Adrenal gland (tissue), 19 donors: ENCODE measurements at places on chromosomes 16 and 17. TPM values are rescaled to one million over a fixed set of nuclear protein-coding genes. Genes with fewer than 3 reads are reported as not detected.
A peak's percentile ranks its signal among the peaks of the same experiment; 100 is the strongest.

DNA sequence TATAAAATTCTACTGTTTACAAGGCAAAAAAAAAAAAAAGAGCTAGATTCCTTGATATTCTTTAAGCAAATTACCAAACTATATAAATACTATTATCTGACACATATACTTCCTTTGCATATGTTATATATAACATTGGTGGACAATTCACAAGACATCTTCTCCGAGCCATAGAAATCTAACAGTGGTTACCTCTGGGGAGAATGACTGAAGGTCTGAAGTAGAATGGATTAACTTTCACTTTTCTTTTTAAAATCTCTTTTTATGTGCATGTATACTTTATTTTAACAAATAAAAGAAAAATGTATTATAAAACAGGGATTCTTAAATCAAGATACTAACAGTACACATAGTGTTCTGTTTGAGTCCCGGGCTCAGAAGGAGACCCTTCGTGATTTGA is 131.0 kb downstream of the MRTFB start:
- peaks cover 3% of the 10 kb centered on the region for H3K4me1 ChIP-seq
- H3K27ac ChIP-seq, result peak overlapping the region; percentile 61
- H3K27me3 ChIP-seq, result no peaks in the 10 kb centered on the region
- H3K36me3 ChIP-seq, result no peaks in the 10 kb centered on the region
- peak overlapping the region; percentile 37 for H3K4me3 ChIP-seq
- DNase-seq, result no peak

DNA sequence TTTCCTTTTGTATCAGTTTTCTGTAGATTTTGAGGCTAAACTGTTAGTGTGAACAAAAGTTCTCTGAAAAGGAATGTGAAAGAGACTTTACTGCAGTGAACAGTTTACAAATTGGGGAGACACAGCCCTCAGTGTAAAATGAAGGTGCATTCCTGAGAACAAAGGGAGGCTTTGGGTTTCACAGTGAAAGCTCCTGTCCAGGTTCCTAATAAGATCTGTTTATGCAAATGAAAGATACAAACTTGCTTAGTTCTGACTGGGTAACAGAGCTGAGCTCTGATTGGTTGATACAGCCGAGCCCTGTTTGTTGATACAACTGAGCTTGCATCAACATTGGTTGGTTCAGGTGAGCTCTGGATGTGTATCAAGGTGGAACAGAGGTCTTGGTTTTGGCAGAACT is 8.3 kb upstream of the CDRT15 start:
- H3K4me1 ChIP-seq, result no peaks in the 10 kb centered on the region
- H3K27ac ChIP-seq, result no peak overlapping the region
- H3K4me3 ChIP-seq, result no peak overlapping the region
- no peak for DNase-seq
- H3K36me3 ChIP-seq, result no peaks in the 10 kb centered on the region

DNA sequence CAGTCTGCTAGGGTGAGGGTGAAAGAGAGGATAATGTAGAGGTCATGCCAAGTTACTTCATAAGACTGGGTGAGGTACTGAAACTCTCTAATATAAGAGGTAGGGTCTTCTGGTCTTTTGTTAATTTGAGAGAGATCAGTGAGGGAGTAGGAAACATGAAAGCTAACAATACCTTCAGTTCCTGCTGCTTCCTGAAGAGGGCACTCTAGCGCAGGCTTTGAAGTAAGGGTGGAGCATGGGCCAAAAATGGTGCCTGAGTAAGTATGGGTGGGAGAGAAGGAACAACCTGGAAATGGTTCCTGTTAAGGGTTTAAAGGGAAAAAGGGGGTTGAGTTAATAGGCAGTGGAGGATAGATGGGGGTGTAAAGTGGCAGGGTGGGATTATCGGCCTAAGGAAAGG is 2449.5 kb downstream of the TP53TG3F start:
- H3K36me3 ChIP-seq, result no peaks in the 10 kb centered on the region
- no peak overlapping the region for H3K27ac ChIP-seq
- H3K27me3 ChIP-seq, result no peaks in the 10 kb centered on the region
- DNase-seq, result no peak
- H3K4me1 ChIP-seq, result no peaks in the 10 kb centered on the region

GRCh38 chr17:62109378-62109902 is 44.4 kb upstream of the MED13 start:
- H3K4me3 ChIP-seq, result no peak overlapping the region
- no peaks in the 10 kb centered on the region for H3K4me1 ChIP-seq
- peak; percentile 65 for DNase-seq

- H3K4me1 ChIP-seq, result peaks cover 13% of the 10 kb centered on the region
- H3K4me3 ChIP-seq, result no peak overlapping the region
- no peaks in the 10 kb centered on the region for H3K36me3 ChIP-seq
- H3K27ac ChIP-seq, result no peak overlapping the region
These were observed 6.2 kb downstream of the RTN4RL1 start for GRCh38 chr17:2018716-2019510.

DNA sequence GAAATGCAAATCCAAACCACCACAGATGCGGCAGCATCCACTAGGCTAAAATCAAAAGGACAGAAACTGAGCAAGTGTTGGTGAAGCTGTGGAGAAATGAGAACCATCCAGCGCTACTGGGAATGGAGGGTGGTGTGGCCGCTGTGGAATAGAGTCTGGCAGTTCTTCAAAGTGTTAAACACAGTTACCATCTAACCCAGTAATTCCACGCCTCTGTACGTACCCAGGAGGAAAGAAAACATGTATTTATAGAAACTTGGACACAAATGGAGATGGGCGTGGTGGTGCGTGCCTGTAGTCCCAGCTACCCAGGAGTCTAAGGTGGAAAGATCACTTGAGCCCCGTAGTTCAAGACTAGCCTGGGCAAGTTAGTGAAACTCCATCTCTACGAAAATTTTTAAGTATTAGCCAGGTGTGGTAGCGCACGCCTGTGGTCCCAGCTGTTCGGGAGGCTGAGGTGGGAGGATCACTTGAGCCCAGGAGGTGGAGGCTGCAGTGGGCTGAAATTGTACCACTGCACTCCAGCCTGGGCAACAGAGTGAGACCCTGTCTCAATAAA is 11.6 kb downstream of the SLC25A10 start:
- H3K4me1 ChIP-seq, result peaks cover 11% of the 10 kb centered on the region
- no peak overlapping the region for H3K4me3 ChIP-seq
- DNase-seq, result no peak
- H3K27me3 ChIP-seq, result no peaks in the 10 kb centered on the region

- H3K36me3 ChIP-seq, result no peaks in the 10 kb centered on the region
- H3K4me1 ChIP-seq, result no peaks in the 10 kb centered on the region
- no peak overlapping the region for H3K27ac ChIP-seq
- DNase-seq, result no peak
- no peak overlapping the region for H3K4me3 ChIP-seq
These were observed 60.4 kb downstream of the HS3ST2 start for GRCh38 chr16:22874394-22874793.

DNA sequence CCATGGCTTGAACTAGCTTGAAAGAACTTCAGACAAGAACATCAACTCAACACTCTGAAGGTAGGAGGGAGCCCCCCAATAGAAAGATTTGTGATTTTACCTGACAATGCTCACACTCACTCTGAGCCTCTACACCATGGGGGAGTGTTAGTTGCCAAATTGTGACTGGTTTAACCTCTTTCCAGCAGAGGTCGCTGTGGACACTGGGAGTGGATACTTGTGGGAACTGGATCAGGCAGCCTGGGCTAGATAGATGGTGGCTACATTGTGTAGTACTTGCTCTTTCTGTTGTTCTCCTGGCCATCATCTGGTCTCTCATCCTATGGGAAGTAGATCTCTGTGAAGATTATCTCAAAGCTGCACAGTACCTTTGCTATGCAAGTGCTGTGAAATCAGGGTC is 2.9 kb downstream of the SMPD3 start:
- peak; percentile 59 for DNase-seq
- no peak overlapping the region for H3K4me3 ChIP-seq
- H3K27me3 ChIP-seq, result no peaks in the 10 kb centered on the region

DNA sequence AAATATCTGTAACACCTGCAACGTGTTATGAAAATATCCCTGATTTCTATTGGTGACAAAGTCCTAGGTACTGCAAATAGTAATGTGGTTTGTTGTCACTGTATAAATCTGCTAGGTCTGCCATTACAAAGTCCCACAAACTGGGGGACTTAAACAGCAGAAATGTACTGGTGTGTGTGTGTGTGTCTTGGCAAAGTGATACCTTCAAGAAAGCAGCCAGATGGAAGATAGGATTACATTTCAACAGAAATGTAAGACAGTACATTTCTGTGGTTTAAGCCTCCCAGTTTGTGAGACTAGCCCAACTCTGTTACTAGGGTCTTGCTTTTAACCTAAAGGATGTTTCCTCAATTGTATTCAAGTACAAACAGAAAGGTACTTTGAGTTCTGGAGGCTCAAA is 531.7 kb downstream of the NPIPA7 start:
- no peak for DNase-seq
- H3K36me3 ChIP-seq, result no peaks in the 10 kb centered on the region
- no peak overlapping the region for H3K27ac ChIP-seq
- H3K27me3 ChIP-seq, result no peaks in the 10 kb centered on the region

DNA sequence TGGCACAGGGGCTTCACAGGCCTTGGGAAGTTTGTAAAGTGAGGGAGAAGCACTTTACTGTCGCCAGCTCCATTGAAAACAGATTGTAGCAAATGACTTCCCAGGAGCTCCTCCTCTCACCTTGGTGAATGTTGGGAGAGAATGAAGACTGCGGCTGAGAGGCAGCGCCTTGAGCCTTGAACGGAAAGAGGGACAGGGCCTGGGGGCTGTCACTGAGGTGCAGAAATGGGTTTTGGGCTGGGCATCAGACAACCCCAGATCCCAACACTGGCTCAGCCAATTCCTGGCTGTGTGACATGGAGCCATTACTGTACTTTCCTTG is 603 bp upstream of the MRTFB start:
- no peaks in the 10 kb centered on the region for H3K36me3 ChIP-seq
- H3K4me3 ChIP-seq, result peak overlapping the region; percentile 93
- H3K4me1 ChIP-seq, result peaks cover 23% of the 10 kb centered on the region
- no peak for DNase-seq

DNA sequence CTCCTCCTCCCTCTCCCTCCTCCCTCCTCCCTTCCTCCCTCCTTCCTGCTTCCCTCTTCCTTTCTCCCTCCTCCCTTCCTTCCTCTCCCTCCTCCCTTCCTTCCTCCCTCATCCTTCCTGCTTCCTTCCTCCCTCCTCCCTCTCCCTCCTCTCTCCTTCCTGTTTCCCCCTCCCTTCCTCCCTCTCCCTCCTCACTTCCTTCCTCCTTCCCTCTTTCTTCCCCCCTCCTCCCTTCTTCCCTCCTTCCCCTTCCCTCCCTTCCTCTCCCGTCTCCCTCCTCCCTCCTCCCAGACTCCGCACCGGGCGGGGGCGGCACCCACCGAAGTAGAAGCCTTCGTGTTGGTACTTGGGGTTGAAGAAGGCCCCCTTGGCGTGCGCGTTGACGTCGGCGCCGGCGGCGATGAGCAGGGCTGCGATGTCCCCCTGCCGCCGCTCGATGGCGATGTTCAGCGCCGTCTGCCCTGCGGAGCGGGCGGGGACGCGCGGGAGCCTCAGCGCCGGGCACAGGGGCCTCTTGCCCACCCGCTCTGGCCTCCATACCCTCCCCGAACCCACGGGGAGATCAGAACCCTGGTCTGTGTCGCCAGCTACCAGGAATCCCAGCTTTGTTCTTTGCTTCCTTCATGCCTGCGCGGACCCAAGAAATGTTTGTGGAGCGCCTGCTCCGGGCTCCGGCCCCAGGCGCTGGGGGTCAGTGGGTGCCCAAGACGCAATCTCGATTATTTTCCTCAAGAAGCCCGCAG is 22.2 kb downstream of the TRPV3 start:
- DNase-seq, result peak; percentile 59
- H3K27me3 ChIP-seq, result no peaks in the 10 kb centered on the region
- H3K27ac ChIP-seq, result peak overlapping the region; percentile 59
- H3K36me3 ChIP-seq, result no peaks in the 10 kb centered on the region
- H3K4me3 ChIP-seq, result no peak overlapping the region

GRCh38 chr16:57842601-57843000 is 40.3 kb upstream of the KIFC3 start:
- H3K4me1 ChIP-seq, result no peaks in the 10 kb centered on the region
- no peaks in the 10 kb centered on the region for H3K36me3 ChIP-seq
- H3K4me3 ChIP-seq, result no peak overlapping the region

DNA sequence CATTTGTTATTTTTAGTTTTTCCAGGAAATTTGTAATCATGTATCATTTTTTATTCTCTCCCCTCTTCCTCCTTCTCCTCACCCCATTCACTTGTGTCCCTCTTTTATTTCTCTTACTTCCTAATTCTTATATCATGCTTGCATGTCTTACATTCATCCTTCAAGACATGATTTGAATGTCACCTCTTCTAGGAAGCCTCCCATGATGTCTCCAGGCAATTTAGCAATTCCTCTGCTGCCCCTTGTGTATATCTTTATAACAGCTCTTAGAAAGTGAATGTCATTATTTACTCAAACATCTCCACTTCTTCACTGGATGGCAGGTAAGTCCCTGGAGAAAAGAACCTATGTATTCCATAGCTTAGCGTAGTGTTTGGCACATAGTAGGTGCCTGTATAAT is 7.8 kb downstream of the HNF1B start:
- no peaks in the 10 kb centered on the region for H3K4me1 ChIP-seq
- H3K27me3 ChIP-seq, result peaks cover 56% of the 10 kb centered on the region
- no peak overlapping the region for H3K4me3 ChIP-seq
- no peak overlapping the region for H3K27ac ChIP-seq
- no peaks in the 10 kb centered on the region for H3K36me3 ChIP-seq
- no peak for DNase-seq

DNA sequence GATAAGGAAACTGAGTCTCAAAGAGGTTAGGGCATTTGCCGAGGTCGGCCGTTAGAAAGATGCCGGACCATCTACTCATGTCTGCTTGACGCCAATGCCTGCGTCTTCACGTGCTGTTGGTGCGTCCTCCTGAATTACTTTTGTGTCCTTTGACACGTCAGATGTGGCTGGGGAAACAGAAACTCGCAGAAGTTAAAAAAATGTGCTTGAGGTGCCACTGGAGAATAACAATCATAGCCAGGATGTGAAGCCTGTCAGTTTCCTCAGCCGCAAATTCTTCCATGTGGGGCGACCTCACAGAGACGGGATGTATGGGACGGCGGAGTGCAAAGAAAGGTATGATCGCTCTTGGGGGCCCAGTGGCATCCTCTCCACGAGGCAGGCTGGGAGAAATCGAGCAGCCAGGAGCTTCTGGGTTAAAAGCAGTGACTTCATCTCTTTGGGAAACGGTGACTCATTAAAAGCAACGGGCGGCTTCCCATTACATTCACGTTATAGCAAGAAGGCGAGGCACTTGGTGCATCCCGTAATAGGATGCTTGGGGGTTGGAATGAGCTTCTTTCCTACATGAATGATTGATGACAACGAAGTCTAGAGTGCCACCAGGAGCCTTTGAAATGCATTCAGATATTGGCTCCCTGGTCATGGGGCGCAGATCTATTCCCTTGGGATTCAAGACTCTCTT is 67.8 kb downstream of the BMERB1 start:
- H3K27ac ChIP-seq, result no peak overlapping the region
- no peaks in the 10 kb centered on the region for H3K4me1 ChIP-seq
- H3K4me3 ChIP-seq, result no peak overlapping the region
- no peaks in the 10 kb centered on the region for H3K36me3 ChIP-seq
- H3K27me3 ChIP-seq, result no peaks in the 10 kb centered on the region

- DNase-seq, result no peak
- H3K27me3 ChIP-seq, result no peaks in the 10 kb centered on the region
- H3K4me1 ChIP-seq, result peaks cover 18% of the 10 kb centered on the region
- no peak overlapping the region for H3K27ac ChIP-seq
- H3K4me3 ChIP-seq, result peak overlapping the region; percentile 34
These were observed 388 bp downstream of the RHBDL3 start for GRCh38 chr17:32266051-32266388.

The OXLD1 gene
- 166 TPM for polyA plus RNA-seq

The DEXI gene
- polyA plus RNA-seq, result 54.3 TPM

The MRPL38 gene
- 187 TPM for polyA plus RNA-seq

The SAMD14 gene
- polyA plus RNA-seq, result 3.0 TPM

The MPP3 gene
- polyA plus RNA-seq, result 7.6 TPM

The CDRT15 gene
- polyA plus RNA-seq, result not detected

The MYL4 gene
- 0.51 TPM for polyA plus RNA-seq

The KRTAP1-5 gene
- not detected for polyA plus RNA-seq

The SLFN11 gene
- polyA plus RNA-seq, result 8.0 TPM

The MMP25 gene
- 0.09 TPM for polyA plus RNA-seq
